ENCODE measurements at places on chromosomes 2 and 18.
A peak's percentile ranks its signal among the peaks of the same experiment; 100 is the strongest.

- no peak for DNase-seq
Observed at GRCh38 chr2:58866040-58866439, 624.9 kb upstream of the FANCL start.

- no peak for DNase-seq
Observed at GRCh38 chr2:227719641-227720040, 1.8 kb upstream of the SLC19A3 start.

GRCh38 chr18:77100751-77101355 lies 31.7 kb downstream of the MBP start:
- DNase-seq: peak; percentile 31

- DNase-seq: no peak
Observed at GRCh38 chr2:65032019-65032975, 23.9 kb upstream of the CEP68 start.

- no peak for DNase-seq
Observed at GRCh38 chr2:172513524-172513900, 42.4 kb upstream of the PDK1 start.

DNA sequence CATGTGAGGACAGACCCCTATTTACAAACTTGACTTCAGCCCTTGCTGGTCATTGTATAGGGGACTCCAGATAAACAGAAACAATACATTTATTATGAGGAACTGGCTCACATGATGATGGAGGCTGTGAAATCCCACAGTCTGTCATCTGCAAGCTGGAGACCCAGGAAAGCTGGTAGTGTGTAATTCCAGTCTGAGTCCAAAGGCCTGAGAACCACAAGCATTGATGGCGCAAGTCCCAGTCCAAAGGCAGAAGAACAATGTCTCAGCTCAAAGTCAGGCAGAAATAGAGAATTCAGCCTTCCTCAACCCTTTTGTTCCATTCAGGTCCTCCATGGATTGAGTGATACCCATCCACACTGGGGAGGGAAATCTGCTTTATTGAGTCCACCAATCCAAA lies 28.1 kb upstream of the SPP2 start:
- DNase-seq: no peak

GRCh38 chr2:113283704-113284284 lies 5.1 kb upstream of the PAX8 start:
- DNase-seq: no peak

DNA sequence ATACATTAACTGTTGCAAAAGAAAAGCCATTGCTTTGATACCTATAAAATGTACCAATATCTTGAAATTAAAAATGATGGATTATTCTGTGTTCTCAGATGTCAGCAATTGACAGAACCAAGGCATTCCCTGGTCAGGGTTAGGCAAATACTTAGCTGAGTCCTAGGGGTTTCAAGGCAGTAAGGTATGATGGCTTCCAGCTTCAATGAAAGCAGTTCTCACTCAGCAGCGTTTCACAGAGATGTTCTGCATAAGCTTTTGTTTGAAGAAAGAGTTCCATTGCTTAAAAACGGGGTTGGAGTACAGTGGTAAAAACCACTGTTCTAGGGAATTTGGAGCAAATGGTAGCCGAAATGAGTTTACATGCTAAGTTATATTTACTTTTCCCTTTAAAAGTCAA lies 17.0 kb upstream of the KANSL1L start:
- DNase-seq: no peak

- DNase-seq: no peak
Observed at GRCh38 chr2:45712570-45712969, 61.1 kb downstream of the PRKCE start.

DNA sequence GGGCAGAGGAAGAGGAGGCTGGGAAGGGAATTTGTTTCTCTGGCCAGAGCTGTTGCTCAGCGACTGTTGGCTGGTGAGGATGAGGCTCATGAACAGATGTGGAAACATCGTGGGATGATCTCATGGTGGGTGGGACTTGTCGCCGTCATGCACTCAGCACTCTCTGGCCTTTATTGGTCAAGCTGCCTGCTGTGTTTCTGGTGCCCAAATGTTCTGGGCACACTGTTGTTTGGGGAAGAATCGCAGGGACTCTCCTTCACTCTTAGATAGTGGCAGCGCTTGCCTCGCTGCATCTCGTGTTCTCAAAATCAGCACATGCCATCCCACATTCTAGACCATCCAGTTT lies 145.6 kb downstream of the AGAP1 start:
- DNase-seq: no peak

DNA sequence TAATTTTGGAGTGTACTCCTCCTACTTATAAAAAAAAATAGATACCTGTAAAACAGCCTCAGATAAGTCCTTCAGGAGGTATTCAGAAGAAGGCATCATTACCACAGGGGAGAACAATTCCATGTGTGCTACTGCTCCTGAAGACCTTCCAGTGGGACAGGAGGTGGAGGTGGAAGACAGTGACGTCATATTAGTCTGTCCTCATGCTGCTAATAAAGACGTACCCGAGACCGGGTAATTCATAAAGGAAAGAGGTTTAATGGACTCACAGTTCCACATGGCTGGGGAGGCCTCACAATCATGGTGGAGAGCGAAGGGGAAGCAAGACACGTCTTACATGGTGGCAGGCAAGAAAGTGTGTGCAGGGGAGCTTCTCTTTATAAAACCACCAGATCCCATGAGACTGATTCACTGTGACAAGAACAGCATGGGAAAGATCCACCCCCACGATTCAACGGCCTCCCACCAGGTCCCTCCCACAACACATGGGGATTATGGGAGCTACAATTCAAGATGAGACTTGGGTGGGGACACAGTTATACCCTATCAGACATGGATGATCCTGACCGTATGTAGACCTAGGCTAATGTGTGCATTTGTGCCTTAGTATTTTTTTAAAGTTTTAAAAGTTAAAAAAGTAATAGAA lies 98.4 kb downstream of the NDUFA10 start:
- no peak for DNase-seq

DNA sequence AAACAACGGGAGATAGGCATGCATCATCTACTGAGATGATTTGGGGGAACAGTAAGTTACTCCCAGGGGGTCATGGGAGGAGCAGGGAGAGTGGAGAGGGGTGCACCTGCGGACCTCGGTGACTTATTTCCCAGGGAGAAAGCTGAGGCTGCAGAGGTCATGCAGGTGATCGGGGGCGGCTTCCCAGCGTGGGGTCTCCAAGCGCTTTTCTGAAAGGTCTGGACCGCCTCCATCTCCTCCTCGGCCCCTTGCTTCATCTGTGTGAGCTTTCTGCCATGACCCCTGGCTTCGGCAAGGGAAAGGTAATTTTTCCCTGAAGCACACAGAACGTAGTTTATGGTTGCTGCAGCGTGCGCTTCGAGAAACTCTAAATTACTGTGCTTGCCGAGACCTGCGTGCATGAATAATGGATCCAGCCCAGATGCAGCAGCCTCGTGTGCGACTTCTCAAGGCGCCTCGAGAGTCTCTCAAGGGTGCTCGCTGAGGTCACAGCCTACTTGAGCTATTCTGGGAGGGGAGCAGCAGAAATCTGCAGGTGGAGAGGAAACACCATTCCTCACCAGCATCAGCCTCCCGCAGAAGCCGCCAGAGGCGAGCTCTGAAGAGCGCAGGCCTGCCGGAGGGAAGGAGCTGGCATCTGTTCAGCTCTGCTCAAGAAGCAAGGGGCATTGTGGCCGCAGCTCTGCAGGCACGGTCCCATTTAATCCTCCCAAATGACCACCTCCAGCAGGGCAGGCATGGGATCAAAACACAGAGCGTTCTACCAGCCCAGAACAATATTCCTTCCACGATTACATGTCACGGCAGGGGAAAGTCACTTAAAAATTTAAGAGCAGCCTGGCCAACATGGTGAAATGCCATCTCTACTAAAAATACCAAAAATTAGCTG lies 308.4 kb upstream of the MYT1L start:
- no peak for DNase-seq

DNA sequence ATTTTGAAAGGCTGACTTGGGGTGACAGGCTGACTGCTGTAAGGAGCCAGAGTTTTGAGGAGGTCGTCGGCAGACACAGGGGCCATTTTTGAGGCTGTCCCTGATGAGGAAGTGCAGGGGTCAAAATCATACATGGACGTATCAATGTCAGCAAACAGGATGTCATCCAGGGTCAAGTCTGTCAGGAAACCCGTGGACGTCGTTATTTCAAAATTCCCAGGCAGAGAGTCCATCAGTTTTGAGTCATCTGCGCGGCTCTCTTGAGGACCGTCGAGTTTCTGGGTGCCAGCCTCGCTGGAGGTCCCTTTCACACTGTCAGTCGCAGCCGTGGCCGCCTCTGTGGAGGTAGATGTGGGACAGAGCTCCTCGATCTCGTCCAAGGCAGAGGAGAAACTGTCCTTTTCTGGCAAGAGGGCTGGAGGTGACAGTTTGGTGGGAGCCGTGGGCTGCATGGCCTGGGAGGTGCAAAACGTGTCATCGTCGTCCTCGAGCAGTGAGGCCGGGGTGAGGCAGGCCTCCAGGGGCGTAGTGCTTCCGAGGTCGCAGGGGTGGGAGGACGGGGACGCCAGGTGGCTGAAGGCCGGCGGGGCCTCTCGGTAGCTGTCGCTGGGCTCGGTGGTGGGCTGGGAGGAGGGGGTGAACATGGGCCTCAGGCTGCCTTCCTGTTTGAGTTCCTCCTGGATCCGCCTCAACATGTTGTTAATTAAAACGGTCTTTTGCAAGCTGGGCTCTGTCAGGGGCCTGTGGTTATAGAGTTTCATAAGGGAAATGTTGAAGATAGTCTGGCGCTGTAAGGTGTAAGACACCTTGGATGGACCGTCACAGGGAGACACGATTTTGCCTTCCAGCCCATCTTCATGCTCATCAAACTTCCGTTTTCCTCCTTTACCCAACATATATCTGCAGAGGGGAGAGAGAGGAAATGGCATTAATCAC lies 17.5 kb downstream of the SERTAD2 start:
- DNase-seq: no peak

DNA sequence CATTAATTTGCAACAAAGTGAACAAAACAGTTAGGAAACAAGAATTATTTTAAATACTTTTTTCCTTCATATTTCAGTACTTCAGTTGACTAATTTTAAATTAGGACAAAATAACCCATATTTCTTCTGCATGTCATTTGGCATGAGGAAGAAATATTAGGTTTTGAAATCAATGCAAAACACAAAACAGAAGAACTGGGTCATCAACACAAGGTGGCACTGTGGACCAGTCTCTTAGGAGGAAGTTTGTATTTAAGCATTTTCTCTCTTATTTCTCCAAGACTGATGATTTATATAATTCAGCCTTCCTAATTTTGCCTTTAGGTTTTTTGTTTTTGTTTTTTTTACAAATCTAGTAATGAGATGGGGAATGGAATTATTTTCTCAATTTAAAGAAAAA lies 352.8 kb upstream of the KCNH7 start:
- no peak for DNase-seq

DNA sequence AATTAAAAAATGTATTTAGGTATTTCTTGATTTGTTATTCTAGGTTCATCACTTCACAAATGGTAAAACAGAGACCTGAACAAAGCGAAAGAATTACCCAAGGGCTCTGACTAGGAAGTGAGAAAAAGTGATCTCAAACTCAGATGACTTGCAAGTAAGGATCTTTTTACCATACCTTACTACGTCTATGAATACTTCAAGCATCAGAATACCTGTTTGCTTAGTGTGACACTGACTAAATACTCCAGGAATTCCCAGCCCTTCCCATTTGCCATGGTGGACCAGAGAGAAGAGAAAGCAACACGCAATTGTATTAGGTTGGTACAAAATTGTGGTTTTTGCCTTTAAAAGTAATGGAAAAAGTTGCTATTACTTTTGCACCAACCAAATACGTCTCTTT lies 35.8 kb upstream of the FIGN start:
- no peak for DNase-seq
